ENCODE measurements at places on chromosomes 11 and 22. TPM values are rescaled to one million over a fixed set of nuclear protein-coding genes. Genes with fewer than 3 reads are reported as not detected.

The RAB39A gene
- total RNA-seq, result 0.39 TPM

The PATE2 gene
- total RNA-seq, result not detected

The TIMP3 gene
- 575 TPM for total RNA-seq

The PLA2G6 gene
- 17.4 TPM for total RNA-seq

The C11orf16 gene
- total RNA-seq, result not detected

The GRM5 gene
- not detected for total RNA-seq

The RIBC2 gene
- total RNA-seq, result 0.65 TPM

The CRYBB1 gene
- total RNA-seq, result not detected

The GDPD4 gene
- not detected for total RNA-seq

The THY1 gene
- total RNA-seq, result 69.7 TPM

The CD3G gene
- not detected for total RNA-seq

The JAML gene
- not detected for total RNA-seq

The FOLR1 gene
- total RNA-seq, result 7.1 TPM

The ARHGEF17 gene
- total RNA-seq, result 47.6 TPM

The SERPIND1 gene
- total RNA-seq, result not detected

The RAB3IL1 gene
- total RNA-seq, result 0.79 TPM

The KRTAP5-2 gene
- total RNA-seq, result not detected

The OR2AG2 gene
- total RNA-seq, result 0.11 TPM

The TBRG1 gene
- 28.6 TPM for total RNA-seq

The NR1H3 gene
- 13.2 TPM for total RNA-seq

The PYGM gene
- total RNA-seq, result 0.22 TPM

The OR51S1 gene
- total RNA-seq, result not detected

The LRRC32 gene
- 25.5 TPM for total RNA-seq

The CABP4 gene
- total RNA-seq, result not detected

The IGSF9B gene
- total RNA-seq, result not detected

The MS4A6A gene
- not detected for total RNA-seq

The GGTLC3 gene
- total RNA-seq, result not detected

The LMF2 gene
- 53.4 TPM for total RNA-seq

The PANX3 gene
- total RNA-seq, result not detected

The RFPL2 gene
- not detected for total RNA-seq

The P4HA3 gene
- 1.1 TPM for total RNA-seq

The SLC22A25 gene
- not detected for total RNA-seq

The OOSP2 gene
- not detected for total RNA-seq

The RAG1 gene
- total RNA-seq, result 3.3 TPM

The ZNF70 gene
- 6.5 TPM for total RNA-seq

The HMBS gene
- 12.8 TPM for total RNA-seq

The SGSM1 gene
- total RNA-seq, result 1.2 TPM

The EMSY gene
- total RNA-seq, result 27.2 TPM

The MIAT gene
- 0.79 TPM for total RNA-seq

The HORMAD2 gene
- total RNA-seq, result not detected

The RPS19BP1 gene
- total RNA-seq, result 38.1 TPM
